CD8-positive, alpha-beta T cell (primary cell): ENCODE measurements at places on chromosomes 11 and 22.

- DNase-seq = no peak
Observed at GRCh38 chr22:34943830-34944229, 122.1 kb upstream of the ISX start.

- DNase-seq = no peak
Observed at GRCh38 chr11:33269822-33270221, 12.6 kb downstream of the HIPK3 start.

DNA sequence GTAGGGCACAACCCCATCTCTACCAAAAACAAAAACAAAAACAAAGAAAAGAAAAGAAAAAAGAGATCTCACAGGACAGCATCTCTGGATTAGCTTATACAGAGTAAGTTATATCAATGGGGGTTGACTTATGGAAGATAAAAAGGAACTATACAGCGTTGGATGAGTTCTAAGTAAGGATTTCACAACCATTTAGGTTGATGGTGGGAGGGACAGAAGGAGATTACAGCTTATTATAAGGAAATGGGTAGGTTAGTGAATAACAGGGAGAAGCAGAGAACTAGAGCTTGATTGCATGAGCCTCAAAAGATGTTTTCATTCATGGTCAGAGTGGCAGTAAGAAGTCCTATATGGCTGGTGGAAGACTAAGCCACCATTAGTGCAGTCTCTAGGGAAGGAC, 60.3 kb downstream of the CECR2 start:
- DNase-seq = no peak

DNA sequence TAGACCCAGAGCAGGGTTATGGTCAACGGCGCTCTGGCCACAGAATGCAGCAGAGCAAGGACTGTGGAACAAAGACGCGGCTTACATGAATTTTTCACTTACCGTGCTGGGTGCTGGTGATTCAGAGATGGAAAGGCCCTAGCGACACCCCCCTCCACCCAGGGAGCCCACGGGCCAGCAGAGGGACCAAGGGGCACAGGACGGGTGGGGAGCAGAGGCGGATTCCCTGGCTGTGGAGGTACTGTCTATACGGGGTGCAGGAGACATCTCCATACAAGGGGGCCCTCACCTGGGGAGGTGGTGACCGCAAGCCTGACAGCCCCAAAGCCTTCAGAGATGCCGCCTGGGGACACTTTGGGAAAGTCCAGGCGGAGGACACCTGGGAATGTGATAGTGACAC, 1.1 kb upstream of the SEPTIN5 start:
- DNase-seq = no peak

DNA sequence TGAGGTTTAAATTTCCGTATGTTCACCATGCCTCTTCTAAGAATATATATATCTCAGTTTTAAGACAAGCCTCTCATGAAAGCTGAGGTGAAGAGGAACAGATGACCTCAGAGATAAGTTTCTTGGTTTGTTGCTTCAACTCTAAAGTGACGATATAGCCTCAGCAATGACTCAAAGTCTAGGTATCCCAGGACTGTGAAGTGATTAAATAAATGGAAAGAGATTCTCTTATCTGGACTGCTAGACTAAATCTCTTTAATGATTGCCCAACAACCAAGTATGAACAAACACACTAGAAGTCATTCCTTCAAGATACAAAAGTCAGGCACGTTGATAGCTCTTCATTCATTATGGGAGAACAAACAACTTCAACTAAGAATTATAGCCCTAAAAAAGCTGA, 15.3 kb downstream of the CADM1 start:
- no peak for DNase-seq

- no peak for DNase-seq
Observed at GRCh38 chr22:32446321-32446720, 17.9 kb downstream of the BPIFC start.

GRCh38 chr11:83241291-83241946, 44.7 kb downstream of the CCDC90B start:
- DNase-seq = no peak

DNA sequence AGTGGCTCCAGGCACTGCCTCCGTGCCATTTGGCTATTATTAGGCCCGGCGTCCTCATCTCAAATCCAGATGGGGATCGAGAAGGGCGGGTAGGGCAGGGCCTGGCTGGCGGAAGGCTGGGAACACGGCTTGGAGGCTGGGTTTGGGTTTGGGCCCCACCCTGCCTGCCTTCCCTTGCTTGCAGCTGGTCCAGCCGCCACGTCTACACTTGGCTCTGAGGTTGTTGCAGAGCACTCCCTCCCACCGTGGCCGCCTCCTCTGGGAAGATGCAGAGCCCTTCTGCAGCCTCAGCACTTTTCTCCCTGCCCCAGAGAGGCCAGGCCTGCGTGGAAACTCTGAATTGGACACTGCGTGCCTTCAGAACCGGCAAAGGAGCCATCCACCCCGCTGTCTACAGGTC, 5.2 kb upstream of the SMTN start:
- no peak for DNase-seq

DNA sequence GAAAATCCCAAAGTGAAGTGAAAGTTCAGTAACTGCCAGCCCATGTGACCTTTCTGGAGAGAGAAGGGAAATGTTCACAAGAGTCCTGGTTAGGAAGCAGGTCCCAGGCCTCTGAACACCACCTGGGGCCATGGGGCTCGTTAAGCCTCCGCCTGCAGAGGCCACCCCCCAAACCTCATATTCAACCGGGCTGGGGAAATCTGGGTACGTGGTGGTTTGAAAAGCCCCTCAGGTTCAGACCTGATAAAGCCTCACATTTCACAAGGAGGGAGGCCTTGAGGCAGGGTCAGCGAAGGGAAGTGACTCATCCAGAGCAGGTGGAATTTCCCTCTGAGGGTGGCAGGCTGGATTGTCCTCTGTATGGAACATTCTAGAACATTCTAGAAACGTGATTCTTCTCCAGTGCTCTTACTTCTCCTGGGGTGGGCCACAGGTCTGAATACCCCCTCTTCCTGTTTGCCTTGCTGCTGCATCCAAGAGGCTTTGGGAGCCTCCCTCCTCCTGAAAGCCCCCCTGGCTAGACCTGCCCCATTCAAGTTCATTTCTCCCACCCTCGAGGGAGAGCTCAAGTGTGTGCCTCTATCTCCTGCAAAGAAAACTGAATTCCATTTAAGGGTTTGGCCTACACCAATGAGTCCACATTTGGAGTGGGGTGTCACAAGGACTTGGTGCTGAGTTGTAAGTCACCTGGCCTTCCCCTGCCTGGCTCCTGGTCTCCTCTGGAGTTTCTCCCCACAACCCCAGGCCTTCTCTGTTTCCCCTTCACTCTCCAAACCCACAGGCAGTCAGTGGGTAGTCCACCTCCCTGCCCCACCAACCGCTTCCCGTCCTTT, 6.3 kb downstream of the FXYD2 start:
- DNase-seq = peak; percentile 38

- DNase-seq = no peak
Observed at GRCh38 chr11:26285608-26286007, 46.3 kb upstream of the ANO3 start.

DNA sequence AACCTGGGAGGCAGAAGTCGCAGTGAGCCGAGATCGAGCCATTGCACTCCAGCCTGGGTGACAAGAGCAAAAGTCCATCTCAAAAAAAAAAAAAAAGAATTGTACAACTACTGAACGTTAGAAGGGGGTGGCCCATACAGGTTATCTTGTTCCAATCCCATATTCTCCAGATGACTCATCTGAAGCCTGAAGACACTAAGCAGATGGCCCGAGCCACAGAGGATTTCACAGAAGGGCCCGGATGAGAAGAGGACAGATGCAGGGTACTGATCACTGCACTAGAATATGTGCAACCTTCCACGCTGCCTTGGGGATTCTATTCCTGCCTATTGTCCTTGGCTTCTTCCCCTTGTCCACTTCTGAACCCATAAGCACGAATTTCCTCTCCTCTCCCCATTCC, 70.9 kb upstream of the UBASH3B start:
- no peak for DNase-seq

- DNase-seq = no peak
Observed at GRCh38 chr22:45866646-45867117, 110.3 kb downstream of the WNT7B start.

DNA sequence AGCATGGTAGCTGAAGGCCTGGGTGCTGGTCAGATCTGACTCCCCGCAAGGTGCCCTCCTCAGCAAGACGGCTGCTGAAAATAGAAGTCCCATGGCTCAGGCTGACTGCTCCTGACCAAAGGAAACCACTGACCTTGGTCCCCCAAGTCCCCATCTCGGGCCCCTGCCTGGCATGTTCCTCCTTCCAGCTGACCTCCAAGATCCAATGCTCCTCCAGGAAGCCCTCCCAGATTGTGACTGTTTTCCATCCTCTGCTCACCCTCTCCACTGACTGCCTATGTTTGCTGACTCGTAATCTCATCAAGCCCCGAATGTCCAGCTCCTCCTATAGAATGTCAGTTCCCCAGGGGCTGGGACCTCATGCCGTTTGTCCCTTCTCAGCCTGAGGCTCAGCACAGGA, 30.5 kb downstream of the ALX4 start:
- DNase-seq = no peak

GRCh38 chr22:37906364-37907008, 389 bp downstream of the MICALL1 start:
- peak; percentile 39 for DNase-seq

DNA sequence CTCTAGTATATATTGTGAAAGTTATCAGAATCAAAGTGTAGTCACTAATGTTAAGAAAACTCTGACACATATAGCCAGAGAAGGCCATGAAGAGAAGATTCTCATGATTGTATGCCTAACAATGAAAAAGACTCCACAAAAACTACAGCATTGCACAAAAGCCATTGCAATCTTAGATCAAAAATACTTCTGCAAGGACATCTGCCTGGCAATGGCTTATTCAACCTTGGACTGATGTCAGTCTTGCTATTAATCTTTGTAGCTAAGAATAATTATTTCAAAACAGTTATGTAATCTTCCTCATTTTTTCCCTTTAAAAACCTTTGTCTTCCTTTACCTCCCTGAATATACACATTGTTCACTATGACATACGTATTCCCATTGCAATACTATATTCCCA, 55.3 kb upstream of the SLC36A4 start:
- DNase-seq = no peak

- DNase-seq = no peak
Observed at GRCh38 chr11:123233975-123234334, 38.9 kb upstream of the CLMP start.
